ENCODE measurements at places on chromosomes 3 and 15.

- DNase-seq, result no peak
These were observed 3.1 kb upstream of the PTH1R start for GRCh38 chr3:46874430-46874829.

DNA sequence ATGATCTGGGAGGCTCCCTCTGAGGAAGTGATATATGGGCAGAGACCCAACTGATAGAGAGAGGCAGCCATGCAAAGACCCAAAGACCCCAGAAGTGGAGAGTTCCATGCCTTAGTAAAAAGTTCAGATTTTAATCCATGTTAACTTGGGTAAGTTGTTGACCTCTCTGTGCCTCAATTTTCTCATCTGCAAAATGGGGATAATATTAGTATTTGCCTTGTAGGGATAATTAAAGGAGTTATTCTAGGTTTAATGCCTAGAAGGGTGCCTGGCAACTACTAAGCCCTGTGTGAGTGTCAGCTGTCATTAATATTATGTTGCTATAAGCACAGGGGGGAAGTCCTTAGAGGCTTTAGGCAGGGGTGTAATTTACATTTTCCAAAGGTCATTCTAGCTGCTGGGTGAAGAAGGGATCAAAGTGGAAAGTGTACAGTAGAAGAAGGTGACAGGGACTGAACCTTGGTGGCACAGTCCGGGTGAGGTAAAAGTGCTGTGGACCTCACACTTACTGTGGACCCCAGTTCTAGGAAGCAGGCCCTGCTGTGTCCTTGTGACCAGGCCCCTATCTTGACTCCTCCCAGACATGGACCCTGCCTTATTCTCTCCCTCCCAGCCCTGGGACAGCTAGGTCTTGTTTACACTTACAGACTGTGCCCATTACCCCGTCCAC is 3.0 kb upstream of the RAD18 start:
- DNase-seq, result no peak

DNA sequence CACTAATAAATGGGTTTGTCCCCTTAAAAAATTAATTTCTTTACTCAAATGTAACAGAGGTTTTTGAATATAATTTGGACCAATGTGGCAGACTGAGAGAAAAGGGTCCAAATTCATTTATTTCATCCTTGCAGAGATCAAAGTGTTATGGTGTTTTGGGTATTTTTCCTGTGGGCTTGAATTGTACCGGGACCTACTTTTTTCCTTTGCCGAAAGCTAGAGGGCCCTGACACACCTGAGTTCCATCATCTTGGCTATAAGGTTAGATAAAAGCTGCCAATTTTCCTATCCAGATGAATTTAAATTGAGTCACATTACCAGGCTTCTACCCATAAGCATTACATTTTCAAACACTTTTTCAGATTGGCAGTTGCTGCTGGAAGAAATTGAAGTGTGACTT is 908 bp downstream of the CCNB2 start:
- DNase-seq, result no peak

GRCh38 chr3:110291886-110292501 is 779.6 kb upstream of the NECTIN3 start:
- no peak for DNase-seq

- DNase-seq, result no peak
These were observed 129.1 kb downstream of the ASB7 start for GRCh38 chr15:100731267-100732152.

- DNase-seq, result peak; percentile 35
These were observed 657 bp downstream of the PATL2 start for GRCh38 chr15:44710236-44711095.

GRCh38 chr3:65899226-65899625 is 139.5 kb downstream of the MAGI1 start:
- DNase-seq, result no peak

DNA sequence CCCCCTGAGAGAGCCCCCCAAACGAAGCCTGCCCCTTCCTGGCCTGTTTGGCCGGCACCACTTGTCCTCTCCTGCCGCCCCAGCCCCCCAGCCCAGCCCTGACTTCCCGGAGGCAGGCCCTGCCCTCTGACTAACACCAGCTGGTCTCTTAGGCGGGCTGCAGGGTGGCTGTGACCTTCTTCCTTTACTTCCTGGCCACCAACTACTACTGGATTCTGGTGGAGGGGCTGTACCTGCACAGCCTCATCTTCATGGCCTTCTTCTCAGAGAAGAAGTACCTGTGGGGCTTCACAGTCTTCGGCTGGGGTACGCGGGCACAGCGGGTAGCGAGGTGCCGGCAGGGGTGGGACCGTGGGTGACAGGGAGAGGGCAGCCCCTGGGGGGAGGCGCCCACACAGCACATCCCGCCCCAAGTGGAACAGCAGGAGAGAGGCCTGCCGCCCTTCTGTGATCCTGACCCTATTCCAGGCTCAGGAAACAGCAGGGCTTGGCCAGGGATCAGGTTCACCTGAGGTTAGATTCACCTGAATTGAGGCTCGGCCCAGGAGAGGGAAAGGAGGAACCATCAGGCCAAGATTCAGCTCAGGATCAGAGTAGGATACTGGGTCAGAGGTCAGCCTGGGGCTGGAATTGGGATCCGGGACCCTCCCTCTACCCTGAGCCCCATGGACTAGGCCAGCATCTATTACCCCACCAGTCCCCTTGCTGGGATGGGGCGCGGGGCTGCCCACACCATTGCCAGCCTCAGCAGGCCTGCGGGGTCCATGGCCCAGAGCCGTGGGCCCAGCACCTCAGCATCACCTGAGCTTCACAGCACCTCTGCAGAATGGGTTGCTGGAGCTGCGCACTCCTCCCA is 21.9 kb downstream of the PTH1R start:
- DNase-seq, result no peak

- no peak for DNase-seq
These were observed 35.3 kb upstream of the GOLGA8A start for GRCh38 chr15:34472947-34473346.

- DNase-seq, result no peak
These were observed 193.9 kb upstream of the TPM1 start for GRCh38 chr15:62848632-62849050.

DNA sequence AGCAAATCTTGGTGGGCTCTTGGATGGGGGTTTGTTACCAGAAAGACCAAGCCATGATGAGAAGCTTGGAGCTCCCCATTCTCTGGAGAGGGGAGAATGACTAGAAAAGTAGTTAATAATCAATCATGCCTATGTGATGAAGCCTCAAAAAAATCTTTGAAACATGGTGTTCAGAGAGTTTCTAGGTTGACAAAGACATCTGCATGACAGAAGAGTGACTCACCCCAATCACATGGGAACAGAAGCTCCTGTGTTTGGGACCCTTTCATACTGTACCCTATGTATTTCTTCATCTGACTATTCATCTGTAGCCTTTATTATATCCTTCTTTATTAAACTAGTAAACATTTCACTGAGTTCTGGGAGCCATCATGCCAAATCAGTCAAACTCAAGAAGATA is 87.4 kb downstream of the BCHE start:
- DNase-seq, result no peak

DNA sequence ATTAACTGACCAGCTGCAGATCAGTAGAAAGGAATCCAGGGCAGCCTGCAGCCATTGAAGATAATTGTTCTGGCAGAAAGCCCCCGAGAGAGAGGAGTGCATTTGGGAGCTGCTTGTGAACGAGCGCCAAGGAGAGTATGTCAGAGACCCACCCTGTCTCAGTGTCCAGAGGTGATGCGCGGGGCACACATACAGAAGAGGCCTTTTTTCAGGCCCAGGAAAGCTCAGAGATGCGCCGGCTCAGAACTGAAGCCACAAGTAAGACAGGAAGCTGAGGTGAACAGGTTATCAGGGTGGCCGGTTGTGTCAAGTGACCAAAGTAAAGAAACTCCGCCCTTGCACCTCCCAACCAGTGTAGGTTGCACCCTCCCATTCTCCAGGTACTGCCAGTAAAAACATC is 59.8 kb upstream of the HEG1 start:
- DNase-seq, result no peak

GRCh38 chr15:83276661-83277060 is 7.8 kb downstream of the BNC1 start:
- DNase-seq, result no peak

- DNase-seq, result no peak
These were observed 127.7 kb upstream of the DLG1 start for GRCh38 chr3:197426121-197426566.

DNA sequence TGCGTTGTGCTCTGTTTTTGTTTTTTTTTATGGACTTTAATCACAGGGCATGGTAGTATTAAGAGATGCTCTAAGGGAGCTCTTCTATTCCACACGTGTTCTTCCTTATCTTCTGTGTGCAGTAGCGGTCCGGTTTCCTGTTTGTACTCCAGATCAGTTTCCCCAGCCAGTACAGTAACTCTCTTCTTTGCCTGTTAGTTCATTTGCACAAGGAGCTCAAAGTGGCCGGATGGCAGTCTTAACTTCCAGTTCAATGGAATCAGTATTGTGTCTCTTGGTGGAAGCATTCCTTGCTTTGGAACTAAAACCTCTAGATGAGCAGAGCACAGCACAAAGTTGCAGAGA is 122.0 kb downstream of the KLF13 start:
- no peak for DNase-seq

- DNase-seq, result peak; percentile 73
These were observed at the start of gene CCDC71 for GRCh38 chr3:49165771-49166751. Gene CCDC71 (minus strand): TSS chr3:49166331. CDS start chr3:49164208, 2,123 bp downstream.

DNA sequence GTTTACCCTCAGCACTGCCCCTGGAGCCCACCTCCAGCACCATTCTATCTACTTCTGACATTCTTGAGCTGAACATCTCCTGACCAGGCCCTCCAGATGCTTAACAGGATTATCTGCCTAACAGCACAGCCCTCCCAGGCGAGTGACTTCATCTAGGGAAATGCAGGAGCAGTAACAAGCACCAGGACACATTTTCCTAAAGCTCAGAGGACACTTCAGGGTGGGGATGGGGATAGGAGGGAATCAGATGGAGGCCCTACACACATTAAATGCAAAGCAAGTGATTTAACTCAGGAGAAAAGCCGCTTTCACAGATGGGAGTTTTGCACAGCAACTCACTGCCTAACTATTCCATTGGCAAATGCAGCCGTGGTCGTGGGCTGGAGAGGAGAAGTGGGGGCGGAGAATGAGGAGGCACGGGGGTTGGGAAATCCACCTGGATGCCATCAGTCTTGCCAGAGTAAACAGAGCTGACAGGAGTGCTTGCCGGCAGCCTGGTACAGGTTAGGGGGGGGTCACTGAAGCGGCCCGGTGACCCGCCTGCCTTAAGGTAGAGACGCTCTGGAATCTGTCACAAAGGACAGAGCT is 21.3 kb upstream of the BNC1 start:
- DNase-seq, result no peak

DNA sequence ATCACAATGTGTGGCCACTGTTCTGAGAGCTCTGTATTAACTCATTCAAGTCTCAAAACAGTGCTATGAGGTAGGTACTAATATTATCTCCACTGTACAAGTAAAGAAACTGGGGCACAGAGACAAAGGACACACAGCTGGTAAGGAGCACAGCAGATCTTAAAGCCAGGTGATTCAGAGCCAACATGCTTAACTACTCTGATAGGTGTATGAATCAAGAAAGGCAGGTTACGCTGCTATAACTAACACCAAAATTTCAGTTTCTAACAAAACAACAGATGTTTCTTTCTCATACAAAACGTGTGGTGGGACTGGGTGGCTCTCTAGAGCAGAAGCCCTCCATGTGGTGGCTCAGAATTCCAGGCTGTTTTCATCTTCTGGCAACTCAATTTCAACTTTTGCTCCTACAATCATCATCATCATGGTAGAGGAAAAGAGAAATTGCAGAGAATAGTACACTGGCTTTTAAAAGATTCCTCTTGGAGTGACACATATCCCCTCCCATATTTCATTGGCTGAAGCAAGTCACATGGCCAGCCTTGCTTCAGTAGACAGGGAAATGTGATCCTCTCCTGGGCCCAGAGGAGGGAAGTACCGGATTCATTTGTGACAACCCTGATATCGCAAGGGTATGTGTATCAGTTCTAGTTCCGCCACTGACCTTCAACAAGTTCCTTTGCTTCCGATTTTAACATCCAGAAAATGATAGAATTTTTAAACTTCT is 126.2 kb upstream of the PTX3 start:
- DNase-seq, result no peak

DNA sequence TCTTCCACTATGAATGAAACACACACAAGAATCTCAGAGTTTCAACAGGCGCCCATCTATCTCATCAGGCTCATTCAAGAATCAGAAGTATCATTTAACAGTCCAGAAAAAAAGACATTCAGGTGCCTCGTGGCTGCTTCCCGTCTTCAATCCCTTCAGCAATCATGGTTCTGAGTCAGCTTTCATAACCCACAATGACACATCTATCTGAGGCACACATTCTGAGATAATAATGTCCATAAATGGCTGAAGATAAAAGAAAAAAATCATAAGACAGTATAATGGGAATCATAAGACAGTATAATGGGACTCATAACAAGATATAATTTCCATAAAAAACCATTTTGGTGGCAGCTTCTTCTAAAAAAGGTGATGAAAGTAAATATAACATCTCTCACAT is 52.4 kb downstream of the TNIK start:
- no peak for DNase-seq

DNA sequence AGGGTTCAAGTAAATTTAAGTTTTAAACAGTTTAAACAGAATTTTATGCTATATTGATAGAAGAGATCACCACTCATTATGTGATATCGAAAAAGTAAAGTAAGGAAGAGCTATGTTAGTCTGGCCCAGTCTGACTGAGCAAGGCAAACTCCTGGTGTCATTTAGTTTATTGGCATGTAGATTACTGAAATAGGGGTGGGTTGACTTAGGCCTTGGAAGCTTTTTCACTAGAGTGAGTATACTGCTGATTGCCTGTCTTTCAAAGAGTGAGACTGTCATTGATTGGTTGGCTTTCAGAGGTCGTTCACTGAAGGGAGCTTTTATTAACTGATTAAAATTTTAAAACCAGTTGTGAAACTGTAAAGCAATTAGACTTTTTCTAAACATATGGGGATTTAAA is 294.5 kb downstream of the NAALADL2 start:
- no peak for DNase-seq

DNA sequence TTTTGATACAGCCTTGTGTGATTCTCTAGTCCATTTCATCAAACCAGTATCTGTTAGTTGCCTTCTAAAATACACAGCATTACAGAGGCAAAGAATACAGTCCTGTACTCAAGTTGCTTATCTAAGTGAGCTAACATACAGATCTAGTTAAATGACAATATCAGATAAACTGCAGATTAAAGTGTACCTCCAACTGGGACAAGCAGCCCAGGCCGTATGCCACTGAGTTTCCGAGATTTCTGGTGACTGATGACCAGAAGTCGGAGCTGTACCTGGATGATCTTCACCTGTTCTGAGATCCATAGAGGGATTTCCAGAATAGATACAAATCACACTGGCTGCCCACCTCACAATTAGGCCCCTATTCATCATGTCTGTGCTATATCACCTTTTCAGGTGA is 6.3 kb upstream of the TRIM59 start:
- no peak for DNase-seq
